ENCODE measurements at places on chromosomes 3 and 15.

- DNase-seq = no peak
Measured at GRCh38 chr3:133863911-133864310, 31.8 kb downstream of the RAB6B start.

GRCh38 chr3:188349351-188349901 is 195.5 kb downstream of the LPP start:
- DNase-seq = no peak

GRCh38 chr3:16720367-16720940 is 115.2 kb upstream of the DAZL start:
- DNase-seq = no peak

DNA sequence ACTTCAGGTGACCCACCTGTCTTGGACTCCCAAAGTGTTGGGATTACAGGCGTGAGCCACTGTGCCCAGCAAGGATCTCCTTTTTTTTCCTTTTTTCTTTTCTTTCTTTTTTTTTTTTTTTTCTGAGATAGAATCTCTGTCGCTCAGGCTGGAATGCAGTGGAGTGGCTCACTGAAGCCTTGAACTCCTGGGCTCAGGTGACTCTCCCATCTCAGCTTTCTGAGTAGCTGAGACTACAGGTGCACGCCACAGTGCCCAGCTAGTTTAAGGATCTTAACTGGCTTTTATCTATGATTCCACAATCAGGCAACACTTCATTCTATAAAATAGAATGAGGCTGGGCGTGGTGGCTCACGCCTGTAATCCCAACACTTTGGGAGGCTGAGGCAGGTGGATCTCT is 16.3 kb upstream of the NICN1 start:
- DNase-seq = no peak

DNA sequence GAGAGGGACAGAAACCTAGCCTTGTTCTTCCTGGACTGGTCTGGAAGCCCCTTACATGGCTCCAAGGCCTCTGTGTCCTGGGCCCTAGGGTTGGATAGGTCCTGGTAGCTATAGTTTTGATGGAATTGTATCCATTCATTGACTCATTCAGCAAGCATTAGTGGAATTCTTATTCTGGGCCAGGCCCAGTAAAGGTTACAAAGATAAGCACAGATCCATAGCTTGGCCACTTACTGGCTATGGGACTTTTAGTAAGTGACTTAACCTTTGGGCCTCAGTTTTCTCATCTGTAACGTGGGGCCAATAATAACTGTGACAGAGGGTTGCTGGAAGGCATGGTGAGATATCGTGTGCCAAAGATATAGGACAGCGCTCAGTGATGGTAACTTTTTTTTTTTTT is 13.6 kb upstream of the DAG1 start:
- no peak for DNase-seq

DNA sequence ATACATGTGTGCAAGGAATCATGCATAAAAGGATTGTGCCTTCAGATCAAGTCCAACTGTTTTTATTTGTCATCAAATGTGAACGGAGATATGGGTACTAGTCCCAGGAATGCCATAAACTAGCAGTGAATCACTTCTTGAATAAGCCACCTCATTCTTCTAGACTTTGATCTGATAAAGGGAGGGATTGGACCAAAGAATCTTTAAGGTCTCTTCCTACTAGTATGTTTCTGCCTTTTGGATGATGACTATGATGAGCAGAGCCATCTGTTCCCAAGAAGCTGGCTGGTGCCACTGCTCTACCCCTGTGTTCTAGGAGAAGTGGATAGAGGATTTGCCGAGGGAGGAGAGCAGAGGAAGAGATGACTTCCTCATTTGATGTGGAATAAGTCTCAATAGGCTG is 28.8 kb upstream of the UACA start:
- no peak for DNase-seq

GRCh38 chr15:89209057-89209456 is 12.3 kb downstream of the RLBP1 start:
- no peak for DNase-seq

GRCh38 chr15:68419301-68420175 is 12.4 kb downstream of the ITGA11 start:
- DNase-seq = no peak

DNA sequence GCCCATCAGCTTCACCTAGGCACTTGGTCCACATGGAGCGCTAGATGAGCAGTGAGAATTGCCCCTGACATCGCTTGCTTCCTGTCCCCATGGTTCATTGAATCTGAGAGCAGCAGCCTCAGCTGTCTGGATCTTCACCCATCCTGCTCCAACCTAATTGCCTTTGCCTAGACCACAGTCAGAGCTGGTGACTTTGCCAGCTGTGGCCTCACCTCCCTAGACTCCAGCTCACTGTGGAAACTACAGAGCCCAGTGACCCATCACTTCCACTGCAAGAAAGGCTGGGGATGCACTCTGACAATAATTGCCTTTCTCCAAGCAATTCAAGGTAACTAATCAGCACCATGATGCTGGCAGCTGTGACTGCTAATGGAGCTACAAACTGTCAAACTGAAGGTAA is 30.6 kb upstream of the SLC6A1 start:
- no peak for DNase-seq

GRCh38 chr3:52798376-52798977 is 3.9 kb downstream of the ITIH3 start:
- no peak for DNase-seq

- DNase-seq = no peak
Measured at GRCh38 chr15:28955160-28955992, 69.6 kb downstream of the APBA2 start.

DNA sequence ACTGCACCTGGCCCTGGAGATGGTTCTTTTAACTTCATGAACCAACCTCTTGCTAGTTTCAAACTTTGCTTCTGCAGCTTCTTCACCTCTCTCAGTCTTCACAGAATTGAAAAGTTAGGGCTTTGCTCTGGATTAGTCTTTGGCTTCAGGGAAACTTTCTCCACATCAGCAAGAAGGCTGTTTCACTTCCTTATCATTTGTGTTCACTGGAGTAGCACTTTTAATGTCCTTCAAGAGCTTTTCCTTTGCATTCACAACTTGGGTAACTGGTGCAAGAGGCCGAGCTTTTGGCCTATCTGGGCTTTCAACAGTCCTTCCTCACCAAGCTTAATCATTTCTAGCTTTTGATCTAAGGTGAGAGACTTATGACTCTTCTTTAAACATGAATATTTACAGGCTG is 15.7 kb upstream of the TM2D3 start:
- DNase-seq = no peak

DNA sequence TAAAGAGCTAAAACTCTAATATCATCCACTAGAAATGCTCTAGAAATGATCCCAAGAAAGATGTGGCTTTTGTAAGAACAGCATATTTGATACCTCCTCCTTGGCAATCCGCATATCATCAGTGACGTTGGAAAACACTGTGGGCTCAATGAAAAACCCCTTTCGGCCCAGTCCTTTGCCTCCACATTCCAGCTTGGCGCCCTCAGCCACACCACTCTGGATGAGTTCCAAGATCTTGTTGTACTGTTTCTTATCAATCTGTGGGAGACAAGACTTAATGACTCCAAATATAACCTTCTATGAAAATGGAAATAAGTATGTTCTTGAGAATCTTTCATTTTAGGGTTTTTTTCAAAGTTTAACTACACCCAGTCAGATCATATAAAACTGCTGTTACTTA is 103.6 kb downstream of the ALDH1A2 start:
- no peak for DNase-seq

DNA sequence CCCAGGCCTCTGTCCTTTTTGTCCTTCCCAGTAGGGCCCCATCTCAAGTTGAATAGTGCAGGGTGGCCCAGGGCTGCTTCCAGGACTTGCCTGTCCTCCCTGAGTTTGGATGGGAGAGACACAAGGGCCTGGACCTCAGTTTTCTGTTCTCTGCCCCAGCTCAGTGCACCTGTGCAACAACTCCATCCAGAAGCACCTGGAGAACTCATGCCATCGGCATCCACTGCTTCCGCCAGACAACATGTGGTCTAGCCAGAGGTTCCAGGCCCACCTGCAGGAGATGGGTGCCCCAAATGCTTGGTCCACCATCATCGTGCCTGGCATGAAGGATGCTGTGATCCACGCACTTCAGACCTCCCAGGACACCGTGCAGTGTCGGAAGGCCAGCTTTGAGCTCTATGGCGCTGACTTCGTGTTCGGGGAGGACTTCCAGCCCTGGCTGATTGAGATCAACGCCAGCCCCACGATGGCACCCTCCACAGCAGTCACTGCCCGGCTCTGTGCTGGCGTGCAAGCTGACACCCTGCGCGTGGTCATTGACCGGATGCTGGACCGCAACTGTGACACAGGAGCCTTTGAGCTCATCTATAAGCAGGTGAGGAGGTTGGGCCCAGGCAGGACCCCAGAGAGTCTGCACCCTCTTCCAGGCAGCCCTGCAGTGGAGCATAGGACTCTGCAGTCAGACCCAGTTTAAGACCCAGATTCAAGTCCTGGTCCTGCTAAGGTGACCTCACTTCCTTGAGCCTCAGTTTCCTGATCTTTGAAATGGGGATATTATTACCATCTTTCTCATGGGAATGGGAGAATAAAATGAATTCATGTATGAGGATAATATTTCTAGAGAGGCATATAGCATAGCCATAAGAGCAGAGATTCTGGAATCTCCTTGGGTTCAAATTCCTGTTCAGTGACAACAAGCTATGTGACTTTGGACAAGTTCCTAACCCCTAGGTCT is 14.7 kb downstream of the RPUSD3 start:
- no peak for DNase-seq

- DNase-seq = no peak
Measured at GRCh38 chr3:146313031-146313745, 62.3 kb upstream of the PLSCR4 start.

- no peak for DNase-seq
Measured at GRCh38 chr15:26781816-26782215, 8.9 kb upstream of the GABRB3 start.

GRCh38 chr3:41569632-41570305 is 370.5 kb downstream of the CTNNB1 start:
- DNase-seq = no peak

- no peak for DNase-seq
Measured at GRCh38 chr3:159627634-159628033, 361.0 kb upstream of the IL12A start.

GRCh38 chr3:46282696-46283095 is 40.4 kb downstream of the CCR3 start:
- DNase-seq = no peak

- DNase-seq = no peak
Measured at GRCh38 chr15:77921664-77922063, 155.8 kb downstream of the TBC1D2B start.

- peak; percentile 35 for DNase-seq
Measured at GRCh38 chr15:38555686-38556334, 8.8 kb downstream of the RASGRP1 start.

DNA sequence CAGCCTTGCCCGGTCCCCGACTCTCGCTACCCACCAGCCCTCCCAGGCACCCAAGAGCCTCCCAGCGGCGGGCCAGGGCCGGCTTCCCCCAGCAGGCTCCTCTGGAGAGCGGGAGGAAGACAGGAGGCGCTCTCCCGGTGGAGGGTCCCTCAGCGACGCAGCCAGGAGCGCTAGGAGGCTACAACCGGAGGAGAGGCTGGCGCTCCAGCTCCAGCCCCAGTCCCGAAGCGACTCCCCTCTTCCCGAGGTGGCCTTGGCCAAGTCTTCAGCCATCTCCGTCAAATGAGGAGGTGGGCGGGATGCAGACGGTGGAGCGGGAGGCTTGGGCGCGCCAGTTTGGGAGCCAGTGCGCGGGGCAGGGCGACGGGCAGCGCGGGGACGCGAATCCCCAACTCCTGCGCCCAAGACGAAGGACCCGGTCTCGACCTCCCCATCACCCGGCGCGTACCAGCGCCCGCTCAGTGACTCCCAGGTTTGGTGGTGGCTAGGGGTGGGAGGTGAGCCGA is 722 bp downstream of the CHRNA3 start:
- no peak for DNase-seq

DNA sequence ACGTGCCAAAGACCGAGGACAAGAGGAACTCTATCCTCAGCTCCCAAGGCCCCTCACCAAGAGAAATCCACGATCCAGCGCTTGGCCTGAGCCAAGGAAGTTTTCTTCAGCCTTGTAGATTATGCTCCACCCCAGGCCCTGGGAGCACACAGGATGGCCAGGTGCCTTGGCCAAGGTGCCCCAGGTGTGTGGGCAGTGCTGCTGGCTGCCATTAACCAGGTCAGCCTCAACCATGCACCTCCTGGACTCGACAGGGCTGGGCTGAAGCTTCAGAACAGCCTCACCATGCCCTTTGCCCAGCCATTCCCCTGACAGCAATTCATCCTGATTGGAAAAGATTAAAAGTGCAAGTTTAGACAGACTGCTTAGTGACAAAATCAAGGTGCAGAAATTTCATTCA is 10.9 kb upstream of the MESP1 start:
- no peak for DNase-seq

GRCh38 chr3:185489462-185489861 is 9.4 kb downstream of the TMEM41A start:
- no peak for DNase-seq

DNA sequence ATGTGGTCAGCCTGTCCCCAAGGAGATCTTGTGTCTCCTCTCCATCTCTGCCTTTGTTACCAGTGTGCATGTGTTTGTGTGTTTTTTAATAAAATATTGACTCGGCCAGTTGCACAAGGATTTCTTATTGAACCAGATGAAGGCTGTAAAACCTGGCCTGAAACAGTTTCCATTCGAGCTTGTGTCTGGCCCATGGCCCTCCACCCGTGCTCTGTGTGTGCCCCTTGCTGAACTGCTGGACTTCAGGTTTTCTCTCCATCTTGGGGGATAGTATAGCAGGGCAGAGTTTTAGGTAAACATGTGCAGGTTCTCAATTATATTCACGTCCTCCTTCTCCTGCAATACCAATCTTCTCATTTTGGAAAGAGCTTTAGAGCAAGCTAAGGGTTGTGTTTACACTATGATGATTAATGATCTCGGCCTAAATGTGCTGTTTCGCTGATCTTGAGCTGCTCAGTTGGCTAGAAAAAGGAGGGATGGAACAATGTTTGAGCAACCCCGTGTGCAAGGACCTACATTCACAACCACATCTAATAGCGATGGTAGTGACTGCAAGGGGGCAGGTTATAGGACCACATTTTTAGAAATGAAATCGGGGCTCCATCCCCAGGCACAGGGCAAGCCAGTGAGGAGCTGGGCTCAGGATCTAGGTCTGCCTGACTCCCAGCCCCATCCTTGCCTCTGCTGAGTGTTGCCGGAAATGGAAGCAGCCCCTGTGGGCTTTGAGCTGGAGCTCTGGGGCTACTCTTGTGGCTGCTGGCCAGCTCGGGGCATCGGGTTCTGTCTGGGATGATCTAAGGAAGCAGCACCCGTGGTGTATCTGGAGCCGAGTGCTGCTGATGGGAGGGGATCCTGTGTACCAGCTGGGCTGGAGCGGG is 47.7 kb downstream of the CMTM6 start:
- DNase-seq = no peak

Data from activated CD4-positive, alpha-beta T cell treated with anti-CD3 and anti-CD28 coated beads for 4 hours (primary cell).